ENCODE measurements at places on chromosomes 7 and 10. TPM values are rescaled to one million over a fixed set of nuclear protein-coding genes. Genes with fewer than 3 reads are reported as not detected.

Gene MSMB
- not detected for total RNA-seq

Gene OR13A1
- total RNA-seq: not detected

Gene AKR1C4
- total RNA-seq: 0.32 TPM

Gene CYP2W1
- not detected for total RNA-seq

Gene MINDY3
- 16.8 TPM for total RNA-seq

Gene VSTM2A
- not detected for total RNA-seq

Gene DCLRE1A
- 11.2 TPM for total RNA-seq

Gene SCART1
- total RNA-seq: 0.31 TPM

Gene ALDH18A1
- 48.7 TPM for total RNA-seq

Gene SFTPA2
- total RNA-seq: not detected

Gene CASP2
- total RNA-seq: 18.6 TPM

Gene NRCAM
- 98.8 TPM for total RNA-seq

Gene CCDC172
- not detected for total RNA-seq

Gene FBXL13
- total RNA-seq: 0.83 TPM

Gene XRCC2
- total RNA-seq: 4.5 TPM

Gene C10orf143
- 1.1 TPM for total RNA-seq

Gene THSD7A
- 3.3 TPM for total RNA-seq

Data from A549 treated with ZK216348 at 1 μM for 4 hours (cell line).